Renal cortical epithelial cell (primary cell): ENCODE measurements at places on chromosomes 2 and 18.

DNA sequence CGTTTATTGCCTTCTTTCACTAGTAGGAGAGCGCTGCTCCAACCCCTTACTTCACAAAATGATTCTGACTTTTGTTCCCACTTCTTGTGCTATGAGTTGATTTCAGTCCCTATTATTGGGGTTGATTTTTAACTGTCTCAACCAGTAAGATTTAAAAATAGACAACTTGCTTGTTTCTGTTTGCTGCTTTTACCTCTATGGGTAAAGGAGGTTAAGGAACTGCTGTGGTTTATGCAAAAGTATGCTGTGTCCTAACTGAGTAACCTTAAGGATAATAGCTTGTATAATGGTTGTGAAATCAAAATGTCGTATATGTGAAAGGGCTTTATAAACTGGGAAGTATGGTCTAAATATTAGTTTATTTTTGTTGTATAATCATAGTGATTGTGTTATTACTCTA is 22.6 kb downstream of the ALMS1 start:
- peak; percentile 55 for DNase-seq

DNA sequence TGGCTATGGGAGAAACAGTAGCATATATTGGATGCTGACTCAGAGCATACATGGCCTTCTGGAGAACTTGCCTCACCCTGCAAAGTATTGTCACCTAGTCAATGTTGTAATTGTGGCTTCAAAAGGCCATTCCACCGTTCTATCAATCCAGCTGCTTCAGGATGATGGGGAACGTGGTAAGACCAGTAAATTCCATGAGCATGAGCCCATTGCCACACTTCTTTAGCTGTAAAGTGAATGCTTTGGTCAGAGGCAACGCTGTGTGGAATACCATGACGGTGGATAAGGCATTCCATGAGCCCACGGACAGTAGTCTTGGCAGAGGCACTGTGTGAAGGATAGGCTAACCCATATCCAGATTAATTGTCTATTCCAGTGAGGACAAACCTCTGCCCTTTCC is 1300.1 kb upstream of the ACVR2A start:
- no peak for DNase-seq

DNA sequence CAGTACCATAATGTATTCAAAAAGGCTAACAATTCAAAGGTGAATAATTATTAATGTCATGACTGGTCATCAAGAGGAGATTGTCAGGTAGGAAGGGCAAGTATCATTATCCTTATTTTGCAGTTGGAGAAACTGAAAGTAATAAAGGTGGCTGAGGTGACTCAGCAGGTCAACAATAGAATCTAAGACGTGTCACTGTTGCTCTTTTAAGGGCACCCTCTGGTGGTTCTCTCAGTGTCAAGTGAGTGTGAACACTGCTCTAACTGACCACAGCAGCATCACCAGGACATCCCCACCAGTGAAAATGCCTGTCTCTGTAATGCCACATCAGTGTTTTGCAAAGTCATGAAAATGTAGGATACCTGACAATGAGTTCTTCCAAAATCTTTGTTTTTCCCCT is 69.7 kb downstream of the DCC start:
- DNase-seq: peak; percentile 55

DNA sequence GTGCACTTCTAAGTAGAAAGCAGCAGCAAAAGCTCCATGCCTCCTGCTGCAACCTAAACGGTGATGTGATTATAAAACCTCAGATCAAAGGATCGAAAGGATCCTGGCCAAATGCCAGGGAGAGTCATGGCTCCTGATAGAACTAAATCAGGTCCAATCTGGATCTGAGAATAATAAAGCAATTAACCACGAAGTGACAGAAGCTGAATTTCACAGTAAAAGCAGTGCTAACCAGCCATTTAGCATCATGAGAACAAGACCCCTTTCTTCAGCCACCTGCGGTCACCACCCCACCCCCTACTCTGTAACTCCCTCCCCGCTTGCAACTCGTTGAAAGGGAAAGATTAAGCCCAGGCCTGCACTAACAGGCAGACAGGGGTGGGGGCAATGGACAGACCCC is 748.7 kb downstream of the BCL11A start:
- DNase-seq: no peak

DNA sequence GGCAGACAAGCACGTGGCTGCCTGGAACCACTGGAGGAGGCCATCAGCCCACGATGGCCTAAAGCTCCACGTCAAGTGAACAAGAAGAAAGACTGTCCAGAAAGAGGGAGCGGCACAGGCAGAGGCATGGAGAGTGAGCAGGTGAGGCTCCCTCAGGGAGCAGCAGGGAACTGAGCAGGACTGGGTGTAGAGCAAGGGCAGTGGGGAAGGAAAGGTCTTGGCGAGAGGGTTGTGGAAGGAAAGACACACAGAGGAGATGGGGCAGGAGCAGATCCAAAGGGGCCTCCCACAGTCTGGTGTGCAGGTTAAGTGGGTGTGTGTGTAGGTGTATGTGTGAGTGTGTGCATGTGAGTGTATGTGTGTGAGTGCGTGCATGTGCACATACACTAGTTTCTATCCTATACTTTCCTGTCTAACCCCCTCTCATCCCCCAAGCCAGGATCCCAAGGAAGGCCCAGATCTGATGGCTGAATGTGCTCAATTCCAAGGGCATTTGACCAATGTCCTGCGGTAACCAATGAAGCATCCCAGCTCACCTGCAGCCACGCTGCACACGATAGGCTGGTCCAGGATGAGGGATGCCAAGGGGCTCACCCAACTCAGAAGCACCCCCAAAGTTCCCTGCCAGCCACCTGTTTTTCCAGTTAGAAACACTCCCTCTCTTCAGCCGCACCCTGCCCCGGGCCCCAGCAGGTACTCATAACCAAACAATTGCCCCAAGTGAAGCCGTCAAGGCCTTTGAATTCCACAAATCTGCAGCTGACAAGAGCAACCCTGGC is 262.5 kb upstream of the RAB6C start:
- DNase-seq: no peak

GRCh38 chr18:41789001-41789400 is 166.0 kb upstream of the PIK3C3 start:
- peak; percentile 56 for DNase-seq

DNA sequence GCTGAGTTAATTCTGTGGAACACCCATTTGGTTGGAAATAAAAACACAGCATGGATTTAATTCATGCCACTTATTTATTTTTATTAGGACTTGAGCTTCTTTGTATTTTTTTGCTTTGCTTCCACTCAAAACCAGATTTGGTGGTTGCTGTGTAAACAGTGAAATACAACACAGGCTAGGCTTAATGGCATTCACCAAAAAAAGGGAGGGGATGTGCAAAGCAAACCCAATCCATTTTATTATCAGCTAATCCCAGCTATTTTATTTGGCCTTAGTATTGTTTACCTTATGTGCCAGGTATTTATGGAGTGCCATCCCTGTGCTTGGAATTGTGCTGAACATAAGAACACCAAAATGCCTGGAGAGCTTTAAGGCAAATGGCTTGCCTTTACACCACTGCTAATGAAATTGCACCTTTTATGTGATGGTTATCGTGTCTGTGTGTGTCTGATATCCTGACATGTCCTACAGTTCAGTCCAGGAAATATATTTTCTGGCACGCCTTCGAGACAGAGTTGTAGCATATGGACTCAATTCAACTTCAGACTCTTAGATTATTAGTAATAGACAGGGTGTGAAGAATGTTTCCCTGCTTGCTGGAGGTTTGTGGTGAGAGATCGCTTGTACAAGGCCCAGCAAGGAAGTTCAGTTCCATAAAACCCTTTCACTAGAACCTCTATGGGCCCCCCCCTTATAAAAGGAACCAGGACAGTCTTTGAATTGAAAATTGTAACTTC is 99.6 kb downstream of the PRPF40A start:
- DNase-seq: no peak

- DNase-seq: no peak
Observed at GRCh38 chr2:208306291-208306690, 40.2 kb downstream of the PIKFYVE start.

DNA sequence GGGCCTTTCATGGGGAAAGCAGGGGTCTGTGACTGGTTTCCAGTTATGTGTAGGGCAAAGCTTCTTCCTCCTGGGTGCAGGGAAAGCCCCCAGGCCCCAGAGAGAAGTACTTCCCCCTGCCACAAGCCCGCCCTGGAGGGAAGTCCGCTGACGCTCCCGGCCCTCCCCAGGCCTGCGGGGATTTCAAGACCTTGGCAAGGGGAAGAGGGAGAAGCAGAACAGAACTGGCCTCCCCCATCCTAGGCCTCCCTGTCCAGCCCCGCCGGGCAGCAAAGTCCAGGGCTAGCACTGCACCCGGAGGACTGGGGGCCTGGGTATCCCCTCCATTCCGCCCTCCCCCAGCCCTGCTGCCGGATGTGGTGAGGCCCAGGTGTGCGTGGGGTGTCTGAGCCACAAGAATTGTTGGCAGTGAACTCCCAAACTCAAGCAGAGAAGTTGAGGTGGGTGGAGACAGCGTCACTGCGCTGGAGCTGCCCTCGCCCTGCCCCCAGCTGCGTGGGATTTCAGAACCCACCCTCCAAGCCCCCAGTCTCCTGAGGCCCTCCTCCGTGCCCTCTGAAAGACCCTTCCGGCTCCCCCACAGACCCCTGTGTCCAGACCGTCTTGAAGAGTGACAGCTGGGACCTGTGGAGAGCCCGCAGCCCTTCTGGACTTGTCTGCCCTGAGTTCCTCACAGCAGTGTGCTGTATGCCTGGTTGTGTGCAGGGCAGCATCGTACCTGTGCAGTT is 1.1 kb upstream of the DUSP2 start:
- no peak for DNase-seq

DNA sequence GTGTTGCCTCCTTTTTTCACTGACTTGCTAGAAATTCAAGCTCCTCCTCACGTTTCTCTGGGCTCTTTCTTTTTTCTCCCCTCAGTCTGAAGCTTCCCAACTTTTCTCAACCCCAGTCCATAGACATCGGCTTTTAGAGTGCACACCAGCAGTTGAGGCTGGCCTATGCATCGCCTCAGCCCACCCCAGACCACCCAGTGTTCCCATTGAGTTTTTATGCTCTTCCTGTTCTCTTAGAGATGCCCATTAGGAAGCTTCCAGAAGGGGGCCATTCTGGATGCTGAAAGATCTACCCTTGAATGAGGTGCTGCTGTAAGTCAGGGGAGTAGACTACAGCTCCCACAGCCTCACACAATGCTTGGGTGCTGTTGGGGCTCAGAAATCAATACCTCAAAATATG is 12.0 kb upstream of the GYPC start:
- DNase-seq: no peak

GRCh38 chr2:99939135-99939534 is 203.3 kb downstream of the AFF3 start:
- no peak for DNase-seq

DNA sequence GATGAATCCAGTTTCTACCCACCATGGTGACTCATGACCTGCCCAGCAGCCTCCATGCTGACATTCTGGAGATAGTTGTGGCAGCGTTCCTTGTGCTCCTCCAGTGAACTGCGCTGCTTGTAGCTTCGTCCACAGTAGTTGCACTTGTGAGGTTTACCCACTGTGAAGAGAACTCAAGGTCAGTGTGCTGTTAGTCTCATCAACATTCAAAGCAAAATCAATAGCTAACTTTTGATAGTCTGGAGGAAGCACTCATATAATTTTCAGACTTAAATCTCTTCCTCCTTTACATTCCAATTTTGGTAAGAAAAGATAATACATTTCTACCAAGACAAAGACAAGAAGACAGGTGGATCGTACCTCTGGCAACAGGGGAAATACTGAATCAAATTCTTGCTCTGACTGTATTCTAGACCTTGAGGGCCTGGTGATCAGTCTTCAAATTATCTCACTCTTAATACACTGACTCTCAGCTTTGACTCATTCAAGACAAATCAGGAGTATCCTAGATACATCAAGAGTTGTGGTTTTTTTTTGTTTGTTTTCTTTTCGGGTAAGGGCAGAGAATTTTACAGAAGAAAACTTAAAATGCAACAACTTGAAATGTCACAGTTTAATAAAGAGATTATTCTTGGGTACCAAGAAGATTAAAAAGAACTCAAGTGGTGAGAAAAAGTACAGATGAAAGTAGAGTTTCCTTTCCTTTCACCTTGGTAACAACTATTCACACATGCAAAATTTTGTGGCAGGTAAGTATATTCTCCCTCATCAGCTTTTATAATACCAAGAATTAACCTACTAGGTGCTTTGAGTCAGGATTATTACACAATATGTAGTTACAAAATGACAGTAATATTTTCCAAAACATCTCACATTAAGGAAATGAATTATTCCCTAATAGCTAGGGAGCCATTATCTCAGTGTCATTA is 129.2 kb downstream of the IKZF2 start:
- peak; percentile 65 for DNase-seq
